ENCODE measurements at places on chromosomes 6 and 20.

GRCh38 chr6:13908955-13909381, 15.8 kb upstream of the RNF182 start:
- no peak overlapping the region for H3K27ac ChIP-seq
- no peak overlapping the region for H3K4me3 ChIP-seq
- H3K36me3 ChIP-seq: no peaks in the 10 kb centered on the region
- peak; percentile 20 for DNase-seq

GRCh38 chr6:35489995-35490791, 6.7 kb downstream of the TEAD3 start:
- no peak for DNase-seq
- H3K27ac ChIP-seq: no peak overlapping the region
- H3K4me1 ChIP-seq: peaks cover 9% of the 10 kb centered on the region
- no peak overlapping the region for H3K4me3 ChIP-seq
- peaks cover 10% of the 10 kb centered on the region for H3K27me3 ChIP-seq

GRCh38 chr6:32113386-32114352, 4.5 kb upstream of the TNXB start:
- peaks cover 1% of the 10 kb centered on the region for H3K4me1 ChIP-seq
- peaks cover 8% of the 10 kb centered on the region for H3K27me3 ChIP-seq
- no peak overlapping the region for H3K4me3 ChIP-seq

DNA sequence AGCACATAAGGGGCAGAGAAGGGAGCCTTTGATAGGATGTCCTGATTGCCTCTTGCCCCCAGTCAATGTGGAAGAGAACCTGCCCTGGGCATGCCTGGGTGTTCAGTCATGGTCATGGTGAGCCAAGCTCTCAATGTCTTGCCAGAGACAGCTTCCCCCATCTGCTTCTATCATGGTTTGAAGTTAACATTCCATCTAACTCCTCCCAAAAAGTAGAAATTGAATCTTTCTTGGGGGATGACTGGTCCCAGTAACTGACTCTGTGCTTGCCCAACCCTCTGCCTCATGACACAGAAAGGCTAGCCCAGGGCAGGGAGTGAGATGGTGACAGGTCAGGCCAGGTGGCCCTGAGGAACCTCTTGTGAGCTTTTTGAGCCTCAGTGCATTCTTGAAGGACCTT, 60.1 kb downstream of the ADTRP start:
- H3K27ac ChIP-seq: no peak overlapping the region
- H3K27me3 ChIP-seq: no peaks in the 10 kb centered on the region
- DNase-seq: no peak
- peaks cover 35% of the 10 kb centered on the region for H3K4me1 ChIP-seq

DNA sequence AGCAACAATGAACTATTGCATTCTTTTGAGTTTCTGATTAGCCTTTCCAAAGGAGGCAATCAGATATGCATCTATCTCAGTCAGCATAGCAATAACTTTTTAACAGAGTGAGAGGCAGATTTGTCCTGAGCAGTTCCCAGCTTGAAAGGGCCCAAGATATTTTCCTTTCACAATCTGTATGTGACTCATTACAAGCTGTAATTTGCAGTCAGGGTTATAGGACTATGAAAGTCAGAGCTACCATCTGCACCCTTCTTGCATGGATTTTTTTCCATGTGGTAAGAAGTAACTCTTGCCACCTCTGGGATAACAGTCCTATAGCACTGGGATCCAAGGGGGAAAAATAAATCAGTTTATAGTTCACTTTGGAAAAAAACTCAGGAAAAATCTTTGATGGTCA, 318.2 kb upstream of the RGS17 start:
- H3K27me3 ChIP-seq: no peaks in the 10 kb centered on the region
- no peak overlapping the region for H3K4me3 ChIP-seq
- no peak for DNase-seq
- H3K36me3 ChIP-seq: no peaks in the 10 kb centered on the region
- no peak overlapping the region for H3K27ac ChIP-seq
